Endothelial cell (in vitro differentiated cells): ENCODE measurements at places on chromosomes 4 and X.
A peak's percentile ranks its signal among the peaks of the same experiment; 100 is the strongest.

- no peak for DNase-seq
Observed at GRCh38 chr4:104942990-104943743, 203.5 kb upstream of the TET2 start.

DNA sequence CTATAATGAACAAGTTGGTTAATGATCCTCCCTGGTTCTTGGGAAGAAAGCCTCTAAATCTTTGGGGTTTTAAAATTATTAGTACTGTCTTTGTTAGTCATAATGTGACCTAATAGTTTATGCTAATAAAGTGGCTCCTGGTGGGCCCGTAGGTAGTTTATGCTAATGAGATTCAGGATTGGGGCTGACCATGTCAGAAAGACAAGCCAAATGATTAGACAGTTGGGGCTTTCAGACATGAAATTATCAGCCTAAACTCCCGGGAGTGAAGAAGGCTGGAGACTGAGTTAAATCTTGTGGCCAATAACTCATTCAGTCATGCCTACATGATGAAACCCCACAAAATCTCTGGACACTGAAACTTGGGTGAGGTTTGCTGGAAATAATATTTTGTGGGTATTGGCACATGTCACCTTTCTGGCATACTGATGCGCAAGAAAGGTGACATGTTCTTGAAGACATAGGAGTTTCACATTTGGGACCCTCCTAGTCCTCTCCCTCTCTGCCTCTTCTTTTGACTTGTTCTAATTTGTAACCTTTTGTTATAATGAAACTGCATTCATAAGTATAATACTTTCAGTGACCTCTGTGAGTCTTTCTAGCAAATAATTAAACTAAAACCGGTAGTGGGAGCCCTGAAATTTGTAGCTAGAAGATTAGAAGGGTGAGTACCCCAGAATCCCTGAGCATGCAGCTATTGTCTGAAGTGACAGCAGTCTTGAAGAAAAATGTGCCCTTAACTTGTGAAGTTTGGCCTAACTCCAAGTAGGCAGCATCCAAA, 196.8 kb upstream of the FSTL5 start:
- no peak for DNase-seq

DNA sequence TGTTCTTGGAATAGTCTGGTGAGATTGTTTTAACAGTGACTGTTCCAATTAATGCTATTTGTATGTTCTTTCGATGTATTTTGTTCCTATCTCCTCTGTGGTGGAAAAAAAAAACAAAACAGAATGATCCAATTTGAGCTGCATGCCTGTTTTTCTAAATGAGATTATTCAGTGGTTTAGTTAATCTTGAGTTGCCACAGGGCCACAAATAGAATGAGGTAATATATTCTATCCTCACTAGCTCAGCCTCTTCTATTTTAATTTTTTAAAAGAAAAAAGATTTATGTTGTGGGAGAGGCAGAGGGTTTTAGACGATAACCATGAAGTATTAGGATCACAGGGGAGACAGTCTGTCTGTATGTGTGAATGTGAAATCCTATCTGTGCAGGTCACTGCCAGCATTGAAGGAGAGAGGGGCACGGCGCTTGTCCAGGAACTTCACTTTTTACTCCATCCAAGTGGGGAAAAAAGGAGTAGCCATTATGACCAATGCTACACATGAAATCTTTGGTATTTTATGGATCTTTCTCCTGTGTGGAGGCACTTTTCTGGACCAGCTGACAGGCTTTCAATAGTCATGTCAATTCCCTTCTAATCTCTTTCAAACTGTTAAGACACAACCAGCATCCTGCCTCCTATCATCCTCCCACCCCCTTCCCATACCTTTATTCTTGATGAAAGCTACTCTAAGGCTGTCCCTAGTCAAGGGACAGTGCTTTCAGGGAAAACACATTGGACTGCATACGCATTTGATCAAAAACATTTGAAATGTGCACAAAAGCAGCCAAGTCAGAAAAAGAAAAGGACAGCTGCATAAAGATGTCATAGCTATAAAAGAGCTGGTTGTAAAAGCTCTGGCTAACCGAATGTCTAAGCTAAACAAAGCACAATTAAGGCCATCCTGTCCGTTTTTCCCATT, 1063.8 kb upstream of the INTU start:
- no peak for DNase-seq

- DNase-seq = no peak
Observed at GRCh38 chrX:13983734-13984133, 46.0 kb downstream of the GEMIN8 start.

DNA sequence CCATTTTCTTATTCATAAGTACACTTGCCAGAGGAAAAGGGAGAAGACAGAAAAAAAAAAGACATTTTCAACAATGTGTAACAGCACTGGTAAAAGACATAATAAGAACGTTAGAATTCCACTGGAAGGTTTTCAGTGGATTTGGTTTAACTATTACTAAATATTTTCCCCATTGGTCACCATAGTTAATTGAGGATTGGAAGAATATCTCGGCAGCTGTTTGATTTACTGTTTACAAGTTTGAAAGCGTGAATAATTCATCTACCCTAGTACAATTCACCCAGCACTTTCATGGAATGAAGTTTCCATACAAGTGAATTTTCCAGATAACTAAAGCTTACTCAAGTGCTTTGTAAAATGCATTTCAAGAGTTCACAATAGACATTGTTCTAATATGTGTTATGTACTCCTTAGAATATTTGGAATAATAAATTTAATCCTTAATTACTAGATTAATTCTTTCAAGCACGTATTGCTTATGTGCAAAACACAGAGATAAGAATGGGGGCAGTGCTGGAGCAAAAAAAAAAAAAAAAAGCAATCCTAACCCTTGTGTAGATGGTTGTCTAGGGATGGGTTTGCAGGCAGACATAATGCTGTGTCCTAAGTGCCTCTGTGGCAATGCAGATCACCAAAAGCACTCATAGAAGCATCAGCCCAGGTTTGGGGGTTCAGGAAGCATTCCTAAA, 57.1 kb downstream of the ENPEP start:
- no peak for DNase-seq

GRCh38 chr4:176102414-176103063, 36.9 kb downstream of the WDR17 start:
- no peak for DNase-seq

- no peak for DNase-seq
Observed at GRCh38 chr4:55359397-55359916, 13.4 kb downstream of the SRD5A3 start.

- no peak for DNase-seq
Observed at GRCh38 chr4:1466034-1466862, 60.0 kb upstream of the NKX1-1 start.

DNA sequence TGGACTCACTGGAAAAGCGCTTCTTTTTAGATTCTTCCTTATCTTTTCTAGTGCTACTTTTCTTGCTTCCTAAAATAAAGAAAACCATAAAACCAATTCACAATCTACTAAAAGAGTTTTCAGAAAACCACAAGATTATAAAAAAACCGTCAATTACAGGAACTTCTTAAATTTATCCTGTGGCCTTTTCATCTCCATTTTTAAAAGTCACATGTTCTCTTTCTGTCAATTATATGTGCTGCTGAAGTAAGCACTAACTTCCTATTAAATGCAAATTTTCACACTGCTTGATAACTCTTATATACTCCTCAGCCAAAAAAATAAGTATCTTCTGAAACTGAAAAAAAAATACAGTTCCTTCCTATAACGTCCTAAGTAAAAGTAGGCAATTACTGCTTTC, 32.8 kb downstream of the CENPC start:
- DNase-seq = no peak

GRCh38 chrX:53223955-53224859, 800 bp downstream of the KDM5C start:
- no peak for DNase-seq

DNA sequence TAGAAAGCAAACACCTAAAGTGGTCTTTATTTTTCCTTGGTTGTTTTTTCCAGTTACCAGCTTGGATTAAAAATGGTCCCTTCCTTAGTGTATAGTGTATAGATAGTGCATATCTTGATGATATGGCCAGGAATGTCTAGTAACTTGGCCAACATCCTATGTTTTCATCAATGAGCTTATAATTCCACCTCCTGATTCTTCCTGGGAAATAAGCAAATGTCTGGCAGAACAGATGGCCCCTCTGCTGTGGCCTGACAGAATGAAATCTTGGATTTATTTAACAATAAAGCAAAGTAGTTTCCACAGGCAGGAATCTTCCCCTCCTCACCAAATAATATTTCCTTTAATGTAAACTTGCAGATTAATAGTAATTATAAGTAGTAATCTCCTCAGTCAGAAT, 6.1 kb downstream of the SCARB2 start:
- no peak for DNase-seq

GRCh38 chr4:74056114-74056857, 17.8 kb upstream of the CXCL3 start:
- no peak for DNase-seq

DNA sequence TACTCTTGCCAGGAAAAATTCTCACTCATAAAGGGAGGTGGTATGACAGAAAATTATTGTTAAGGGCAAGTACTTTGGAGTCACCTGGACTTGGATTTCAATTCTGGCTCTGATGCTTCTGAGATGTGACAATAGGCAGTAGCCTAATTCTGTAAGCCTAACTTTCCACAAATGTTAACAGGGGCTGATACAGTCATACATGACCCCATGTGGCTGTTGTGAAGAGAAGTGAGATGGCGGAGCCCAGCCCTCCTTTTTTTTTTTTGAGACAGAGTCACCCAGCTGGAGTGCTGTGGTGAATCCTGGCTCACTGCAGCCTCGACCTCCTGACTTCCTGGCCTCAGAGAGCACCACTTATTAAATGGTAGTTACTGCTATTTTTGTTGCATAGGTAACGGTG, 54.4 kb upstream of the IRF2 start:
- DNase-seq = no peak

DNA sequence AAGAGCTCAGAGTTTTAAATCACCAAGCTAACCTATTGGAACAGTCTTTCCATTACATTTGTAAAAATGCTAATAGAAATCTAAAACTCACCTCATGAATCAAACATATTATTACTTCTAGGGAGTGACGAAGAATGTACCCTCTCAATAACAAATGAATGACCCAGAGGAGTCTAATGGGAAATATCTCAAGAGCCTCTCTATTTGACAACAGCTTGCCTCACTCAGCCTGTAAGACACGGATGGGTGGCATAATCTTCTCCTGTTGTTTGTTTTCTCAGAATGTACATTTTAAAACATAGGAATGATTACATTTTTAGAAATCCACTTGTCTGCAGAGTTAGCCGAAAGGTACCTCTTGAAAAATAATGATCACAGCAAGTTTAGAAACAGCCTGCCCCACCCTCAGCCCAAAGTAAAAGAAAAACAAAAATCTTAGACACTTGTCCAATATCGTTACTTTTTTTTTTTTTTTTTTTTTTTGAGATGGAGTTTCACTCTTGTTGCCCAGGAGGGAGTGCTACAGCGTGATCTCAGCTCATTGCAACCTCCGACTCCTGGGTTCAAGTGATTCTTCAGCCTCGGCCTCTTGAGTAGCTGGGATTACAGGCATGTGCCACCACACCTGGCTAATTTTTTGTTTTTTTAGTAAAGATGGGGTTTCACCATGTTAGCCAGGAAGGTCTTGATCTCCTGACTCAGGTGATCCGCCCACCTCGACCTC, 183.6 kb upstream of the FTHL17 start:
- DNase-seq = no peak

GRCh38 chrX:71958281-71958675, 47.6 kb downstream of the NHSL2 start:
- DNase-seq = no peak

- no peak for DNase-seq
Observed at GRCh38 chr4:55980725-55981124, 32.0 kb downstream of the CEP135 start.

DNA sequence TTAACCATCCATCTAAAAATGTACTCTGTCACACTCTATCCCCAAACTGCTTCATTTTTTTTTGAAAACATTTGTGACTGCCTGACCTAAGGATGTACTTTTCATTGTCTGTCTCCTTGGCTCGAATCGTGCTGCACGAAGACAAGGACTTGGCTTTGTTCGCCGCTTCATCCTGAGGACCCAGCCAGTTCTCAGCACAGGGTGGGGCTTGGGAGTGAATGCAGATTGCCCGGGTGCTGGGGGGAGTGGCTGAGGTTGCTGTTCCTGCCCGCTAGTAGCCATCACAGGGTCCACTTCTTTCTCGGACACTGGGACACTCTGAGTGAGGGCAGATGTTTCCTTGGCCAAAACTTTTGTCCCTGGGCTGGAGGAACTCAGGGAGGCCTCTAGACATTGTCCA, 70.1 kb upstream of the CLCN4 start:
- DNase-seq = no peak

GRCh38 chr4:85510632-85510984, 35.7 kb downstream of the ARHGAP24 start:
- no peak for DNase-seq

GRCh38 chr4:82038936-82039335, 334.9 kb downstream of the HNRNPD start:
- DNase-seq = no peak

GRCh38 chrX:11724122-11725017, 33.7 kb upstream of the MSL3 start:
- peak; percentile 6 for DNase-seq

GRCh38 chr4:93031431-93032098, 727.8 kb downstream of the GRID2 start:
- no peak for DNase-seq

DNA sequence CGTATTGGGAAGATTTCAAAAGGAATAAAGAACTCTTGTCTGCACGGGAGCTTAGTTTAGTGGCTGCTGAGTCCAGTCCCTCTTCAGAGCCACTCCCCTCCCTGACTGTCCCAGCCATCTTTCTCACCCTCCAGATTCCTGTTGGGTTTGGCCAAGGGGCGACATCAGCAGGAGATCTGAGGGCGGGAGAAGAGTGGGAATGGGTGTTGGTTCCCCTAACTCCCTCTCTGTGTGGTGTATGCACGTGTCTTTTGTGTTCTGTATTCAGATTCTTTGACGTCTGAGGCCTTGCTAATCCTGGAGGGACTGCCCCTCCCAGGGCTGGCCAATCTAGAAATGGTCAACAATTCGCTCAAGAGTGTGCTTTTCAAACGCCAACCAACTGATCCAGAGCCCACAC, 37.4 kb downstream of the CYTL1 start:
- no peak for DNase-seq

DNA sequence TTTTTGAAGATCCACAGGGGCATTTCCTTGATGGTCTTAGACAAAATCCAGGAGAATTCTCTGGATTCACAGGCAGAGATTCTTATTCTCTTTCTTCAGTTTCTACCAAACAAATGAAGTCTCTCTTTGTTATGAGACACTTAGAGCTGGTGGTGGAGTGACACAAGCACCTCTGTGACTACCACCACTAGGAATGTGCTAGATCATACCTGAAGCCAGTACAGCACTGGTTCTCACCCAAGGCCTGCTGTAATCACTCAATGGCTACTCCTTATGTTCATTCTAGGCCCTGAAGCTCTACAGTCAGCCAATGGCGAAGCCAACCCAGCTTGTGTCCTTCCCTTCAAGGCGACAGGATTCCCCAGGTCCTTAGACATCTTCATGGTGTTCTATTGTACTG, 482.3 kb downstream of the TRAM1L1 start:
- no peak for DNase-seq

DNA sequence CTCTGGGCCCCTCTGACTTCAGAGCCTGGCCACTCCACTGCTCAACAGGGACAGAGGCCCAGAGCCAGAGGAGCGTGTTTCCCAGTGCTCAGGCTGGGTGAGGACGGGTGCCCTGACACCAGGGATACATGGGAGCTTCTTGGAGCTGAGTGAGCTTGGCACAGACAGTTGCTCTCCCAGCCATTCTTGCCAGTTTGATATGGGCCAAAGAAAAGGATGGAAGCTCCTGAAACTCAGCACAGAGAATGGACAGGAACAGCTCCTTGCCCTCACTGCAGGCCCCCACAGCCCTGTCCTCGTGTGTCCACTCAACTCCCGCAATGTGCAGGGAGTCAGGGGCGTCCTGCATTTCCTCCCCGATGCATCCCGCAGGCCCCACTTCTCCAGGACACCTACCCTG, 38.8 kb downstream of the NSG1 start:
- DNase-seq = no peak

GRCh38 chrX:42708222-42708621, 69.7 kb downstream of the PPP1R2C start:
- DNase-seq = no peak
